ENCODE measurements at places on chromosomes 12 and 14.

DNA sequence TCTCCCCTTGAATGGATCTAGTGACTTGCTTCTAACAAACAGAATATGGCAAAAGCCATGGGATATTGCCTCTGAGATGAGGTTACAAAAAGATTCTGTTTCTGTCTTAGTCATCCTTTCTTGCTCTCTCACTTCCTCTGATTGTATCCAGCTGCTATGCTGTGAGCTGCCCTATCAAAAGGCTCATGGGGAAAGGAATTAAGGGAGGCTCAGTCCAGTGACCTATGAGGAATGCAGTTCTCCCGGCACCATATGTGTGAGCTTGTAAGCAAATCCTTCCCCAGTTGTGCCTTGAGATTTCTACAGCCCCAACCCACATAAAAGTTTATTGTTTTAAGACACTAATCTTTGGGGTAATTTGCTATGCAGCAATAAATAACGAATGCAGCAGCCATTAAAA, 183.1 kb downstream of the KLHL28 start:
- DNase-seq, result no peak

DNA sequence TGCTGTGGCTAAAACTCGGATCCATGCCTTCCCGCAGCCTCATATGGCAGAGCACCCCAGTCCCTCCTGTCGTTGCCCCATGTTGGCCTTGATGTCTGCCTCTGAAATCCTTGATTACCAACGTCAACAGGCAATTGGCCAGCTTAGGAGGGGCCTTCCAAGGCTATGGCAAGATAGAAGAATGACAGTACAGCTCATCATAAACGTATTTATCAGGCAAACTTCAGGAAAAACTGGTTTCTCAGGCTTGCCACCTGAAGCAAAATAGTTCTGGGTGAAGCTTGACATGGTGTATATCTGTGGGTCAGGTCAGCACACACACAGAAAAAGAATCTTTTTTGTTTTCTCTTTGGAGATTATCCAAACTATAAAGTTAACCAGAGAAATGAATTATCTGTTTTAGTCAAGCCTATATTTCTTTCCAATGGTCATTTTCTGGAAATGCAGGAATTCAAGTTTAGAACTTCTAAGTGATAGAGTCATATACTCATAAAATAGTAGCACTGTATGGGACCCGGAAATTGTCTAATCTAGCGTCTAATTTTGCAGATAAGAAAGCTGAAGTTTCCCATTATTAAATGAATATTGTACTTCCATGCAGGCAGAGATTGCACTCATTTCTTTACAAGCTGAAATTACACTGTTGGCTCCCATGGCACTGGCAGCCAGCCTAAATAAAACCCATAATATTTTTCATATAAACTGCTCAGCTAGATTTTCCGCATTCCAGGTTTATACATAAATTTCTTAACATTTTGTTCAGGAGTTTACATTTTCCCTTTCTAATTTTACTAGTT, 24.4 kb upstream of the DUSP16 start:
- DNase-seq, result no peak

DNA sequence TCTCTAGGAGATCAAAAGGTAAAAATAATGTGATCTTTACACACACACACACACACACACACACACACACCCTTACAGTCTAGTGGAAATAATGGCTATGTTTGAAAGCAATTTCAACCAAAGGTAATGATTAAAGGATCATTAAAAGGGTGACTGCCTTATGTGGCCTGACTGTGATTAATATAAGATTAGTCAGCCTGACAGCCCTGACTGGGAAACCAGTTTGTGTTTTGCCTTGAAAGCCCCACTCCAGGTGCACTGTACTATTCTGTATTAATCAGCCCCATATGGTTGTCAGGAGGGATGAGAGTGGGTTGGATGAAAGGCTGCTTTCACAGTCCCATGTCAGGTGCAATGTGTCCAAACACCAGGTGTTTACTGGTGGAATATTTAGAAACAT, 10.5 kb downstream of the RASSF9 start:
- no peak for DNase-seq

DNA sequence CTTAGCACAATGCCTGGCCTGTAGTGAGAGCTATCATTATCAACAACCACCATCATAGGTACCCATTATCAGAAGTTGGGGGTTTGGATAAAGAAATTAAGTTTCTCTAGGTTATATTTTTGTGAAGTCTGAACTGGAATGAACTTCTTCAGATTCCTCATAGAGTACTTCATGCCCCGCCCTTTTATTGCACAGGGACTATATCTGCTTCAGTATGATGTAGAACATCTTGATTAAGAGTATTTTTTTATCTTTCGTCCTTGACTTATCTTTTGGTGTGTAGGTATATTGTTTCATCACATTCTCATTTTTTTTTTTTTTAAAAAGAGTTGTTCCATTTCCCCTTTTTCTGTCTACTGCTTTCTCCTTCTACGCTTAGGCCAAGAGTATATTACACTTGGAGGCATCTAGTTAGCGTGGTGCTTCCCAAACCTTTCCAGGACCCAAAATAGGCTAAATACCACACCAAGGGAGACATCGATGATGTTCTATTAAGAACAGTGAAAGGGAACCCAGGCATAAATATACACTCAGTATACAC, 467.5 kb downstream of the ZFP36L1 start:
- DNase-seq, result no peak

DNA sequence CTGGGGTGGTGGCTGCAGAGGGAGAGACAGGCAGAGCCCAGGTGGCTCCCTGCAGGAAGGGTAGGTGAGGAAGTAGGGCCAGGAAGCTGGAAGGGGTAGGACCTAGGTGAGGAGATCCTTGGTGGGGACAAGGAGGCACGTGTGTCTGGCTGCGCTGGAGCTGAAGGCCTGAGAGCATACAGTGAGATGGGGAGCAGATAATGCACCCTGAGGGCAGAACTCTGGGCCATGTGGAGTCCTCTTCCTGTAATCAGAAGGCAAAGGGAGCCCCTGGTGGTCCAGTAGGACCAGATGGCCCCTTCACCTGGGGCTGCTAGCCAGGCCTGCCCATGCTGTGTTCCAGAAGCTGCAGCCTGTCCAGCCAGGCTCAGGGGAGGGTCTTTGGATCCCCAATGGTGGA, 15.3 kb upstream of the KRT80 start:
- no peak for DNase-seq

DNA sequence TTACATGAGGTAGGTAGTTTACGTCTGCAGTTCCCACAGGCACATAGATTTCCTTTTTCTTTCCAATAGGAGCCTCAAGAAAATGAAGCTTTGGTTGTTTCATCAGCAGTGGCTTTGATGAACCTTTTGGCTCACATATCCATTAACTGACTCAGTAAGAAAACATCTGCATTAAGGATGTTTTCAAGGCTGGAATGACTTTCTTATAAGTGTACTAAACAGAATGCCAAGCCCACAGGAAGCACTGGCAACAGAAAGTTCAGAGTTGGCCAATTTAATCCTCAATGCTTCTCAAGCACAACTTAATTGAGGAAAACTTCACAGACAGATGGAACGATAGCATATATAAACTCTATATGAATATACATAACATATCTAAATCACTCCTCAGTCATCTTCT, 63.5 kb downstream of the ST8SIA1 start:
- DNase-seq, result no peak

- no peak for DNase-seq
Measured at GRCh38 chr12:66829660-66830325, 150.9 kb upstream of the GRIP1 start.

DNA sequence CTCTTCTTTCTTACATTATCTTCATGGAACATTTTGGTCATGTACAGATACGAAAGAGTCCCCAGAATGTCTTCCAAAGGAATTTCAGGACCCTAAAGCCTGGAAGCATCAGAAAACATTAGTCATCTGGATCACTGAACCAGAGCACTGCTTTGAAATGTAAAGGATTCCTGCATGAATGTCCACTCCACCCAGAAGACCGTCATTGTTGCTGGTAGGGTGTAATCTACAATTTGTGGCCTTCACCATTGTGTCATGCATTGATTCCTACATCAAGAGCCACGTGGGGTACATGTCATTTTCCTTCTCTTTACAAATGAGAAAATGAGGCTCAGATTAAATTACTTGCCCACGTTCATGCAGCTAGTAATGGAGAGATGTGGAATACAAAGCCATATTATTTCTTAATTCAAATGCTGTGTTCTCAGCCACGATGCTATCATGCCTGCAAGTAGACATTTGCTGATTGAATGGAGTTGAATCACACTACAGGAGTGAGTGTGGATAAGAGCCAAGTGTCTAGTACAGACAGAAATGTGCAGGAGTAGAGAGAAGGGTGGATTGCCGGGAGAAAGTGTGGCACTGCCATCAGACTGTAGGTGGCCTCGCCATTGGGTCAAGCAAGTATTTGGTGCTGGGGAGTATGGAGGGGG, 231.2 kb downstream of the C12orf75 start:
- no peak for DNase-seq

- no peak for DNase-seq
Measured at GRCh38 chr12:27012239-27012981, 1.8 kb downstream of the TM7SF3 start.

DNA sequence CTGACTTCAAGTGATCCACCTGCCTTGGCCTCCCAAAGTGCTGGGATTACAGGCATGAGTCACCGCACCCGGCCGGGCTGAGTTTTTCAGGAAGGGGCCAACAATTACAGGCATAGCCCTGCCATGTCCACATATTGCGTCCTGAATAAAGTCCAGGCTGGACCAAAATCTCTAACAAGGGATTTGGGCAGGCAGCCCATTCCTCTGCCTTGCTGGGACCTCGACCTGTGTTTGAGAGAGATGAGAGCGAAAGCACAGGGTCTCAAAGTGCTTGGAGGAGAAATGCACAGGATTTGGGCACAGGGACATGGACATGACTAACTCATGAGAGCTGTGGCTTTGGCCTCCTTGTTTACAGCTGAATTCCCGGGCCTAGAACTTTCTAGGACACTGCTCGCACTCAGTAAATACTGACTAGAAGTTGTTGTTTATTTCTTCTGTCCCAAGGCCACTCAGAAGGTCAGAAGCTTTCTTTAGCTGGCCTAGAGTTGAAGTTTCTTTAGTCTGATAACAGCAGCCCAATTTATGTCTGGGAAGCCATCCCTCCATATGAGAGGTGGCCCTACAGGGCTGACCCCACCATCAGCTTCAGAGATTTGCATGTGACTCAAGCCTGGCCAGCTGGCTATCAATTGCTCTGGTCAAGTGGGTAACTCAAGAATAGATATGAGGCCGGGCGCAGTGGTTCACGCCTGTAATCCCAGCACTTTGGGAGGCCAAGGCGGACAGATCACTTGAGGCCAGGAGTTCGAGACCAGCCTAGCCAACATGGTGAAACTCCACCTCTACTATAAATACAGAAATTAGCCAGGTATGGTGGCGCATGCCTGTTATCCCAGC, 11.7 kb downstream of the CAMKK2 start:
- DNase-seq, result no peak

- DNase-seq, result no peak
Measured at GRCh38 chr12:91178139-91178561, 4.5 kb downstream of the DCN start.

- DNase-seq, result no peak
Measured at GRCh38 chr12:9668161-9669018, 1.1 kb upstream of the CLEC2D start.

- no peak for DNase-seq
Measured at GRCh38 chr14:64857979-64858744, 21.5 kb downstream of the SPTB start.

DNA sequence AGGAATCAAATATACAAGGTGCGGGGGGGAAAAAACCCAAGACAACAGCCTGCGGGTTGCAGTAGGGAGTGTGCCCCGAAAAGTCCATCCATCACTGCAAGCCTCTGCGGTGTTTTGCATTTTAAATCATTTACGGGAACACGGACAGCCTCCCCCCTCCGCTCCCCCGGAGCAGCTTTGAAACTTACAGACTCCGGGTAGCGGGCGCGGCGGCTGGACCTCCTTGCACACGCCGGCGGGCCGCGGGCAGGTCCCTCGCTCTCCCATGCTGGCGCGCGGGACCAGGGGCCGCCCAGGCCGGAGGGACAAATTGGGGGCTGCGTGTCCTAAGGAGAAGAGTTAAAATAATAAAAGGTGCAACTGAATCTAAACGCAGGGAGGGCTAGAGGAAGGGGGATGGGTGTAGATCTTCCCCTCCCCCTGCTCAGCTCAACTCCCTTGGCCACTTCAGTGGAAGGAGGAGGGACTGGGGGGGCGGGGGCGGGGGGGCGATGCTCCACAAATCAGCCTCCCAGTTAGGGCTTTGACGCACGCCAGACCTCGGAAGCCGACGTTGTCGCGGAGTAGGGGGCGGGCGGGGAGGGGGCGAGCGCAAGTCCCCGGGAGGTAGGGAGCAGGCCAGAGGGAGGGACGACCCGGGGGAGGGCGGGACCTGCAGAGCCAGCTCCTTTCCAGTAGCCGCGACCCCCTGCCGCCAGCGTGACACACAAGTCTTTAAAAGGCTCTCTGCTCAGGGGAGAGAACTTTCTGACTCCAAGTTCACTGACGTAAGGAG, at the start of gene KCNJ8:
TSS of gene KCNJ8 (minus strand) at position 349 of the 775 bp plus-strand sequence. CDS start 1,090 bp downstream, outside the sequence.
- DNase-seq, result no peak

- no peak for DNase-seq
Measured at GRCh38 chr12:116612436-116612835, 53.3 kb downstream of the MAP1LC3B2 start.

DNA sequence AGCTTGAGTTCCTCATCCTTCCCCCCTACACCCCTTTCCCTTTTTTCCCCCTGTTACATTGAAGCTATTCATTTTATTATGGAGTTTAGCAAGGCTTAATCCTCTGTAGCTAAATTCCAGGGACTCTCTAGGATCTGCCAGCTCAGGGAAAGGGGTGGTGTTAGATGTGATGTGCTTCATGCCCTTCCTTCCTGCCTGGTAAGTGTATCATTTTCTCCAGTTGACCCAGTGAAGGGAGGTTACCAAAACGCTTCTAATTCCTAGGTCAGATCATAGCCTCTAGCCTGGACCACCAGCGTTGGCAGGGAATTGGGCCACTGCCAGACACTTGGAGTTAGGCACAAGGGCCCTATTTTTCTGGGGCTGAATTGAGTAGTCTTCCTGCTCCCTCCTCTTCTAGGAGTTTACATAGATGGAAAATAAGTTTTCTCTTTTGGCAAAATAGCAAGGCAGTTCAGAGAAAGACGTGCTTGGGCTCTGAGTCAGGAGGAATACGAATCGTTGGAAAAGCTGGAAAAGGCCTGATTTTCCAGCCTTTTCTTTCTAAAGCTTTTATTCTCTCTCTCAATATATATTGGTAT, 88.3 kb downstream of the NPAS3 start:
- no peak for DNase-seq

DNA sequence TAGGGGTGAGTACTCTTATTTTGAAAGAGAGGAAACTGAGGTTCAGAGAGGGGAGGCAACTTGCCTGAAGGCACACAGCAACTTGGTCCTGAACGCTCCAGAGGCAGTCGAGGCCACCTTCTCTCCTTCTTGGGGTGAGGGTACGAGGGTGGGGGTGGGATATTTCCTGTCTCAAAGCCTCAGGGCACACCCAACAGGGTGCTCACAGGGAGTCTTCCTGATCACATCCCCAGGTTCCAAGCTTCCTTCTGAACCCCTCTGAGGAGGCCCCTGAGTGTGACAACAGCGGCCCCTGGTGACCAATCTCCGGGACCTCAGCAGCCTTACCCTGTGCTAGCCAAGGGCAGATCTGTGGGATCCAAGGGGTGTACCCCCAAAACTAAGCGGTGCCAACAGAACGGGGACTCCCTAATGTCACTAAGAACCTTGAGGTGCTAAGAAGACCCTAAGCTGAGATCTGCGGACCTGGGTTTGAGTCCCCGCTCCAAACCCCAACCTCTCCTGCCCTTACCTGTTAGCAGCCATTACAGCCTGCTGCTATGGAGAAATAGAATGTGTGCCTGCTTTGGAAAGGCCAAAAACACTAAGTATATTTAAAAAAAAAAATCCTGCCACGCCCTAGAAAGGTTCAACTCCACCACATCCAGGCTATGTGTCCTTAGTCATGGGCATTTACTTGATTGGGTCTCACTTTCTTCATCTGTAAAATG, 57.9 kb downstream of the TRPV4 start:
- no peak for DNase-seq
